NB4 (cell line): ENCODE measurements at places on chromosomes 13 and 19.

- DNase-seq, result no peak
Measured at GRCh38 chr19:1017115-1017905, 3.6 kb downstream of the TMEM259 start.

DNA sequence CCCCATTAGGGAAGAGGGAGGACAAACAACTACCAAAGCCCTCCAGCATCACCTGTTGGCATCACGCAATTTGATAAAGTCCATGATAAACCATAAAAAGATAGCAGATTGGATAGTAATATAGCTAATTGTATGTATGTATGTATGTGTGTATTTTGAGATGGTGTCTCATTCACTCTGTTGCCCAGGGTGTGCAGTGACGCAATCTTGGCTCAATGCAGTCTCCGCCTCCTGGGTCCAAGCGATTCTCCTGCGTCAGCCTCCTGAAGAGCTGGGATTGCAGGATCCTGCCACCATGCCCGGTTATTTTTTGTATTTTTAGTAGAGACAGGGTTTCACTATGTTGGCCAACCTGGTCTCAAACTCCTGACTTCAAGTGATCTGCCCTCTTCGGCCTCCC is 74.6 kb upstream of the RNF113B start:
- no peak for DNase-seq

DNA sequence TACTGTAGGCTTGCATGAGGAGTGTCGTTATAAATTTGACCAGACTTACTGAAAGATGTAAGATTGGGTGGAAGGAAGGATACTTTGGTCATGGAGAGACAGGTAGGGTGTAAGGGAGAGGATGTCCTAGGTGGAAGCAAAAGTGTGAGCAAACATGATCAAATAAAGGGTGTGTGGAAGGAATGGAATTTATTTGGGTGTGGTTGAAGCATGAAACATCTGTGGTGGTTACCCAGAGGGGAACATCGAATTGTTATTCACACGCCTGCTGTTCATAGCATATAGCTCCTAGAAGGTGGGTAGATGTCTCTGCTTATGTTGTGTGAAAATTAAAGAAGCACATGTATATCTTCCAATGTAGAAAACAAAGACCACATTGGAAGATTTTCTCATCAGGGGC is 157.7 kb downstream of the ATP8A2 start:
- no peak for DNase-seq

GRCh38 chr13:78611040-78611439 is 7.7 kb upstream of the POU4F1 start:
- no peak for DNase-seq

DNA sequence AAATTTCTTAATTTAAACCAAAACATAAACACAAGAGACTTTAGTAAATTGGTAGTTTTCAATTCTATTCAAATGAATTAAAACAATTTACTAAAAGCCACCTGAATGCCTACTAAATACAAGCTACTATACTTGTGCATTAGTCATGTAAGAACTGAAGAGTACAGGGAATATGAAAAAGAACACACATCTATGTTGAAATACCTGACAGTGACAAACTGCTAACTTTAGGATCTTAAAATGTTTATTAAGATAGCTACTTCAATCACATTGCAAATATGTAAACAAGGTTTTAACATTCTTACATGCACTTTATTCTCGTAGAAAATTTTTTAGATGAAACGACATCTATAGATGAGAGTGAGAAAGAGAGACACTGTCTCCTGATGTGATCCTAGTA is 4.1 kb downstream of the SPRYD7 start:
- no peak for DNase-seq

- no peak for DNase-seq
Measured at GRCh38 chr13:27177852-27178251, 6.2 kb upstream of the USP12 start.

DNA sequence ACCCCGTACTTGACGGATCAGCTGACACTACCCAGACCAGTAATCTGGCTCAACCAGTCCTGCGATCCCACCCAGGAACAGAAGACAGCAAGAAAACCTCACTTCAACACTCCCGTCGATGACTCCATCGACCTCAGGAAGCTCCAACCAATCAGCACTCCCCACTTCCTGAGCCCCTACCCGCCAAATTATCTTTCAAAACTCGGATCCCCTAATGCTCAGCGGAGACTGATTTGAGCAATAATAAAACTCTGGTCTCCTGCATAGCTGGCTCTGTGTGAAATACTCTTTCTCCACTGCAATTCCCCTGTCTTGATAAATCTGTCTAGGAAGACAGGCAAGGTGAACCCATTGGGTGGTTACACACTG is 1.2 kb downstream of the LSM4 start:
- peak; percentile 81 for DNase-seq

- no peak for DNase-seq
Measured at GRCh38 chr13:27679396-27679795, 57.7 kb downstream of the POLR1D start.

- DNase-seq, result no peak
Measured at GRCh38 chr13:114147803-114148520, 15.5 kb upstream of the RASA3 start.
